ENCODE measurements at places on chromosomes 2 and 18.

- DNase-seq = no peak
These were observed 423.7 kb downstream of the TGIF1 start for GRCh38 chr18:3873698-3874097.

DNA sequence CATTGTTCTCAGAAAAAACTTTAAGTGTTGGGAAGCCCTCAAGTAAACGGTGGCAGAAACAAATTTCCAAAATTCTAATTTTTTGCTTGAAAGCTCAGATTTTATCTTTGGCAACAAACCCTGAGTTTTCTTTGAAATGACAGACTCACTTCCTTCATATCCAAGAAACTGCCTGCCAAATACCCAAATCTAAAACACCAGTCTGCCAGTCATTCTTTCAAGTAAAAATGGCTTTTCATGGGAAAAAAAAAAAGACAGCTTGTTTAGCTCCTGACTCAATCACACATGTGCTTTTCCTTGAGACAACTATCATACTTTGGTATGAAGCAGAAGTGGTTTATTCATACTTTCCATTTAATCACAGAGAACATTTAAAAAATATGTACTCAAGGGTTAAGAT is 40.6 kb upstream of the CSRNP3 start:
- DNase-seq = peak; percentile 61

GRCh38 chr2:61710711-61711110 is 143.1 kb downstream of the FAM161A start:
- DNase-seq = no peak

- no peak for DNase-seq
These were observed 145.2 kb downstream of the CCBE1 start for GRCh38 chr18:59551902-59552635.

GRCh38 chr18:58698701-58699193 is 27.5 kb downstream of the MALT1 start:
- DNase-seq = no peak

DNA sequence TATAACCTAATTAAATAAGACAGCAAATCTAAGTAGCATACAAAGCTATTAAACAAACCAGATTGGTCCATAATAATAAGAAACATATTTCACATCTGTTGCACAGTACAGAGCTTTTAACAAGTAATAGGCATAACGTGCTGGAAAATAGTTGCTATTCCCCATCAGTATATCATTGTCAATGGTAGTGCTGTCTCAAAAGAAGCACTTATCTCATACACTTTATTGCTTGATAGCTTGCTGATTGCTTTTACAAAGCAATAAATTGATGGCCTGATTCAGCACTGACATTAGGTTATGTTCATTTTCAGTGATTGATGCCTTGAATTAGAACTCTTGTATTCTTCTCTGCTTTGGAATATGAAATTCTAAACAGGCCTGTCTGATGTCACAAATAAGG is 641.7 kb downstream of the CBLN2 start:
- DNase-seq = no peak

GRCh38 chr2:40611196-40611595 is 159.3 kb upstream of the SLC8A1 start:
- no peak for DNase-seq
